ENCODE measurements at places on chromosomes 7 and 10.

GRCh38 chr10:48517911-48518811, 86.7 kb downstream of the ARHGAP22 start:
- no peak for DNase-seq

- no peak for DNase-seq
These were observed 1052.6 kb downstream of the DNAJB9 start for GRCh38 chr7:109622320-109622719.

GRCh38 chr10:5764422-5765297, 48.6 kb downstream of the GDI2 start:
- DNase-seq = no peak

DNA sequence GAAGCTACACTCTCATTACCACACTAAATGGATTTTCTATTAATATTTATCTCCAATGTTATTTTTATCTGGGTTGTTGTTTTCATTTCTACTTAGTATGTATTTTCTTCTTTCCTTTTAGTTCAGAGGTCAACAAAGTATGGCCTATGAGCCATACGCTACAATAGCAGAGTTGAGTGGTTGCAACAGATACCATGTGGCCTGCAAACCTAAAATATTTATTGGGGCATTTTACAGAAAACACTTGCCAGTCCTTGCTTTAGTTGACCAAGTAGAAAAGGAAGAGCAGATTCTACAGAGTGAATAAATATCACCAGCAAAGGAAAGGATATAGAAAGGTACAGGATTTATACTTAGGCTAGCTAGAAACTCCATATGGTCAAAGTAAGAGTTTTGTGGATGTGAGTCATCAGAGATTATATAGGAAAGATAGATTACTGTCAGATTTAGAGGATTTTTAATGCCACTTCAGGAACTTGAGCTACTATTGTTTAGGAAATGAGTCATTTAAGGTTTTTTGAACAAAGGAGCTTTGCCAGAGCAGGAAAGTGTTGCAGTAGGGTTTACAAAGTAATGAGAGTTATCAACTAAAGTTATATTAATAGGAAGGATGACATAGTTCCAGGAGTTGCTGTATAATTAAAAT, 323.3 kb upstream of the KAT6B start:
- peak; percentile 87 for DNase-seq

DNA sequence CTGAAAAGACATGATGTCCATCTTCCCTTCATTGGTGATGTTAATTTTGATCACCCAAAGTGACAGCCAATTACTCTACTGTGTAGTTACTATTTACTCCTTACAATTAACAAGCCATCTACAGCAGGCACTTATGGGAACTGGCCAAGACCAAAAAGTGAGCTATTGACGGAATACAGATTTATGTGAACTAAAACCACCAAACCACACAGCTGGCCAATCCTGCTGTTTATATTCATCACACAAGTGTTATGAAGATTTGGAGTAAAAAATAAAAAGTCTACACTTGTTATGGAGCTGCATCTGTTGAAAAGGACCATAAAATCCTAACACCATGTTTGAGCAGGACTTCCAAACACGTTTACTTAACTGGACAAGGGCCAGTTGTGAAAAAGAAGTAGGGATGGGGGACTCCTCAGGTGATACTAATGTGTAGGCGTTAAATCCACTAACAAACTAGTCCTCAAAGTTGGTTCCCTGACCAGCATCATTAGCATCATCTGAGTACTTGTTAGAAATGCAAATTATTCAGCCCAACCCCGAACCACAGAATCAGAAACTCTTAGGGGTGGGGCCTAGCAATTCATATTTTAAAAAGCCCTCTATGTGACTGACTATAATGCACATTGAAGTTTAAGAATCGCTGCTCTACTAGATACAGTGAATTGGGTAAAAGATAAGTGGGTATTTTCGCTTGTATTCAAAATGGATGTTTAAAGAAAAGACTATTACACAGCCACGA, 11.6 kb downstream of the MCMBP start:
- DNase-seq = no peak

- no peak for DNase-seq
These were observed 8.9 kb upstream of the KLHL7 start for GRCh38 chr7:23096518-23097290.

DNA sequence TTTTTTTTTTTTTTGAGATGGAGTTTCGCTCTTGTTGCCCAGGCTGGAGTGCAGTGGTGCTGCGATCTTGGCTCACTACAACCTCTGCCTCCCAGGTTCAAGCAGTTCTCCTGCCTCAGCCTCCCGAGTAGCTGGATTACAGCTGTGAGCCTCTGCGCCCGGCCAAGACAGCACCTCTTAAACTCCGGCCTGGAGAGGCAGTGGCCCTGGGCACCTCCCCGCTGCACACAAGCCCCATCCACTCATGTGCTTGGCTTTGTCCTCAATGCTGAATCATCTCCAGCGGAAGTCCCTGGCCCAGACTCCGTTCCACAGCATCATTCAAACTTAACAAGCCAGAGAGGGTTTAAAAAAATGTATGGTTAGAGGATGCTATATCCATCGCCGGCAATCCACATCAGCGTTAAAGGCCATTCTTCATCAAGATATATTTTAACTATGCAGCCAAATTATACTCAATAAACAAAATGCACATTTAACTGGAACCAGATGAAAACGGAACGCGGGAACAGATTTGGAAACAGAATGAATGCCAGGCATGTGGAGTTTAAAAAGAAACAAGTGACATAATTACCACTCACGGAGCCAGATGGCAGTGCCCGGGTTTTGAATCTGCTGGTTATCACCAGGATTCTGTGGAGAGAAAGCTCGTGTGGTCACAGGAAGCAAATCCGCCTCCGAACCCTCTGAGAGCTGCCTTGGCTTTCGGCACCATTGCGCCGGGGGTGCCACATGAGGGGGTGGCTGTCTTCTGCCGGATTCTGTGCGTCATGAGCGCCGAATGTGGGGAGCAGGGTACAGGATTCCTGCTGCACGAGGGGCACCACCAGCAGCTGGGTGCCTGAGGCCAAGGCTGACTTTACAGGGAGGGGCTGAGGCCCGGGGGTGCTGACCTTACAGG, 45.6 kb upstream of the CFAP46 start:
- peak; percentile 96 for DNase-seq

DNA sequence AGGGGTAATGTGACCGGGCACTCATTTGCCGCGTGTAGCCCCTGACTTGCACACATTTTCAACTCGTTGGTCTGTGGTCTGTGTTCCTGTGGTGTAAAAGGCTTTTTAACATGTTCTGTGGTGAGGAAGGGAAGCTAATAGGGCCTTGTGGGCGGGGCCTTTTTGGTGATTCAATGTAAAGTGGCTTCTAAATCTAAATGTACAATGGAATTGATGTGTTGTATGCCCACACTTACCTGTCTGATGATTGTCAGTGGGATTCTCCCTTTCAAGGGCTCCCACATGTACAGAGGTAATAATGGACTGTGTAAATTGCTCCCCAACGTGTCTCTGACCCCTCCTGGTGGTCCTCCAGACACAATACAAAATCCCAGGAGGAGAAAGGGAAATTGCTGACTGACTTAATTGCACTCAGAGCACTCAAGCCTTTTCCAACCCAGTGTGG, 43.1 kb upstream of the GATAD1 start:
- DNase-seq = peak; percentile 3

DNA sequence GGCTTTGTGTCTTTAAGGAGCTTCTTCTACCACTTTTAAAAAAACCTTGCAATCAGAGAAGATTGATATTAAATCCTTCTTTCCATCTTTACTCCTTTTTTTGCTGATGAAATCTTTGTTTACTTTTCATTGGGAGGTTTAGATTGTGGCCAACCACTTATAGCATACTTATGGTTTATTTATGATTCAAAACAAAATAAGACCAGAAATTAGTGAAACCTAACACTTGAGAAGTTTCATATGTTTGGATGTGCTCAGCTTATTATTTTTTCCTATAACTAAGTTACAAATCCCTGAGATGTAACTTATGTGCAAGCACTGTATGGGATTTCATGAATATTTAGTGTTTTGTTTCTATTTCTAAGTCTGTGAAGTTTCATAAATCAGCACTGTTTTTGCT, 13.5 kb upstream of the PRPS1L1 start:
- DNase-seq = no peak

GRCh38 chr10:79179164-79179956, 110.6 kb downstream of the ZMIZ1 start:
- DNase-seq = peak; percentile 62

DNA sequence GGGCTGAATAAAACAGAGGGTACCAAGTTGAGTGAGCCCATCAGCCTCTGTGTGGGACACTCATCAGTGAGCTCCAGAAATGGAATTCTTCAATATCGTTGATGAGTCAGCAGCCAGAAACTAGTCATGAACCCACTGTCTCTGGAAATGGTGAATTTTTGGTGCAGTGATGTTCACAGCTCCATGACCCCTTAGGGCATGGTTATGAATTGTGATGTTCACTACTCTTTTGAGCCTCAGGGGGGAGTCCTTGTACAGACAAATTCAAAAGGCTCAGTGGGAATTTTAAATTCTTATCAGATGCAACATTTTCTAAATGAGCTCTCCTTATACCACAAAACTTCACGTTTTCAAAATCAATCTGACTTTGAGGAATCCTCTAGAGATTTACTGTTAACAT, 335.7 kb downstream of the PHTF2 start:
- peak; percentile 90 for DNase-seq

GRCh38 chr7:116526897-116527296, 2.1 kb downstream of the CAV1 start:
- no peak for DNase-seq

DNA sequence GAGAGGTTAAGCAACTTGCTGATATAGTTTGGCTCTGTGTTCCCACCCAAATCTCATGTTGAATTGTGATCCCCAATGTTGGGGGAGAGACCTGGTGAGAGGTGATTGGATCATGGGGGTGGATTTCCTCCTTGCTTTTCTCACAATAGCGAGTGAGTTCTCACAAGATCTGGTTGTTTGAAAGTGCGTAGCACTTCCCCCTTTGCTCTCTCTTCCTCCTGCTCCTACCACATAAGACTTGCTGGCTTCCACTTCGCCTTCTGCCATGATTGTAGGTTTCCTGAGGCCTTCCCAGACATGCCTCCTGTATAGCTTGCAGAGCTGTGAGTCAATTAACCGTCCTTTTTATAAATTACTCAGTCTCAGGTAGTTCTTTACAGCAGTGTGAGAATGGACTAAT, 13.5 kb upstream of the ZNRF2 start:
- no peak for DNase-seq

GRCh38 chr10:926075-926698, 5.3 kb downstream of the LARP4B start:
- no peak for DNase-seq

GRCh38 chr7:112779667-112780066, 10.5 kb downstream of the TMEM168 start:
- peak; percentile 13 for DNase-seq

GRCh38 chr7:128242661-128243060, 1.6 kb downstream of the LEP start:
- no peak for DNase-seq

DNA sequence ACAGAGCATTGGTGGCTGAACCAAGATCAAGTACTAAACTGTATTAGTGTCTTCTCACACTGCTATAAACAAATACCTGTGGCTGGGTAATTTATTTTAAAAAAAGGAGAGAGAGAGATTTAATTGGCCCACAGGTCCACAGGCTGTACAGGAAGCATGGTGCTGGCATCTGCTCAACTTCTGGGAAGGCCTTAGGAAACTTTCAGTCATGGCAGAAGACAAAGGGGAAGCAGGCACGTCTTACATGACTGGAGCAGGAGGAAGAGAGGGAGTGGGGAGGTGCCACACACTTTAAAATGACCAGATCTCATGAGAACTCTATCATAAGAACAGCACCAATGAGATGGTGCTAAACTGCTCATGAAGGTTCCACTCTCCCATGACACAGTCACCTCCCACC, 95.2 kb upstream of the JCAD start:
- no peak for DNase-seq

DNA sequence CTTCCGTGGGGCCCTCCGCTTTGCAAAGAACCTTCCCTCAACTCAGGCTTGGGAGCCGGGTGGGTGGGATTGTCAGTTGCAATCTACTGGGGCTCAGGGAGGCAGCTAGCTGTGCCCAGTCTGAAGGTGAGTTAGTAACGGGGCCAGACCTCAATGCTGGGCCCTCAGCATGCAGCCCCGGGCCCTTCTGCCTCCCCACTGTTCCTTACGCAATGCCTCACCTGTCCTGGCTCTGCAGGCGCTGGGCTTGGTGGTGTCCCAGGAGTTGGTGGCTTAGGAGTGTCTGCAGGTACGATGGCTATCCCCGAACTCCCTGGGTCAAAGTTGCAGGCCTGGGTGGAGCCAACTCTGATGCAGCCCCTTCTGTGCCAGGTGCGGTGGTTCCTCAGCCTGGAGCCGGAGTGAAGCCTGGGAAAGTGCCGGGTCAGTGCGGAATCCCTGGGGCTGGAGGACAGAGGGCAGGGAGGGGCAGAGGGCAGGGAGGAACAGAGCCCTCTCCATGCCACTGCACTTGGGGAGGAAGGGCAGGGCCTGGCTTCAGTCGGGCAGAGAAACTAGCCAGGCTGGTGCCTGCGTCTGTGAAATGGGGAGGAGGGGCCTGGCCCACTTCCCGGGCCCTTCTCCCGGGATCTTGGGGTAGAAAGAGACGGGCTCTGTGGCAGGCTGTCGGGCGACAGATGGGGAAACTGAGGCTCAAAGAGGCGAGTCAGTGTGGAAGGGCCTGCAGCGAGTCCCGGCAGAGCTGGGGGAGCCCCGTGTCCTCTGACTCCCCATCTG, 15.0 kb downstream of the ELN start:
- no peak for DNase-seq

- DNase-seq = peak; percentile 64
These were observed 6.0 kb upstream of the REEP3 start for GRCh38 chr10:63515002-63515763.

DNA sequence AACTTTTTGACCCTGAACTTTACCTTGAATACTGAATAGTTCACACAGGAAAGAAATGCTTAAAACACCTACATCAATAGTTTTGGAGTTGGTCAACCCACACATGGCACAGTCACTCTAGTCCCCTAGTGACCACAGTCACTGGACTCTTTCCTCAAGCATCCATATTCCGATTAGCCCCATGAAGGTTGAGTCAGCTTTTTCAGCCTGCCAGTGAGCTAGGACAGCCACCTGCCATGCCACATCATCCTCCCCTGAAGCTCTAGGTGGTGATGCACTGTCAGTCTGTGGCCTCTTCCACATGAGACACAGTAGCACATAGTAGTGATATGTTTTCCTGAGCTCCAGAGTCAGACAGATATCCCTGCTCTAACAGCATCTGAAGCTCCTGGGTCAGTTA, 537.2 kb downstream of the XPNPEP1 start:
- no peak for DNase-seq

Measured in fibroblast of skin of right biceps (primary cell).